NCI-H69 (cell line): ENCODE measurements at places on chromosomes 1 and 21.

- DNase-seq: no peak
Measured at GRCh38 chr1:218686258-218686657, 341.1 kb downstream of the TGFB2 start.

GRCh38 chr1:24091971-24092482 lies 19.9 kb downstream of the MYOM3 start:
- no peak for DNase-seq

DNA sequence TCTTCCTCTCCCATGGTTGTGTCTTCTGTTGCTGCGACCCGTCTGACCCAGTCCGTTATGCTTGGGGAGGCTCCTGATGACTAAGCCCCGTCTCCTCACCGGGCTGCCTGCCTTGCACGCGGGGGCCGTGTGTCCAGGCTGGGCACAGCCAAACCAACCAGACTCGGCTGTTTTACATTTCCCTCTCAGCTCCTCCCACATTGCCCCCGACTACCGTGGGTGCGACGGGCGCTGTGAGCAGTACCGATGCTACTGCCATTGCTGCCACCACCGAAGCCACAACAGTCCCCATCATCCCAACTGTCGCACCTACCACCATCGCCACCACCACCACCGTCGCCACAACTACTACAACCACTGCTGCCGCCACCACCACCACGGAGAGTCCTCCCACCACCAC lies 46.0 kb upstream of the CNTN2 start:
- DNase-seq: no peak

- DNase-seq: peak; percentile 64
Measured at GRCh38 chr1:180157108-180157507, 2.4 kb downstream of the QSOX1 start.

GRCh38 chr21:41280115-41280919 lies 36.3 kb upstream of the FAM3B start:
- no peak for DNase-seq

- peak; percentile 84 for DNase-seq
Measured at GRCh38 chr1:110616587-110616986, 10.4 kb upstream of the KCNA2 start.

DNA sequence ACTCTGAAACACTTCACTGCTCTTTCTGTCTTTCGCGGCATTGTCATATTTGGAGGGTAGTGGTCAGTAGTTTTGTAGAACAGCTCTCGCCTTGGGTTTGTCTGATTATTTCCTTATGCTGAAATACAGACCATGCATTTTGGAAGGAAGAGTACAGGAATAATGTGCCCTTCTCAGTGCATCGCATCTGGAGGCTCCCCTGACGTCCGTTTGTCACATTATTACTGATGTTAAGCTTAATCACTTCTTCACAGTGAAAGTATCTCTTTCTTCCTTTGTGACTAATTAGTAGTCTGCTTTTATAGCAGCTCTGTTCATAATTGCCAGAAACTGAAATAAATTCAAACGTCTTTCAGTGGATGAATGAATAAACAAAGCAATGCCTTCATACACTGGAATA lies 85.7 kb upstream of the CXADR start:
- DNase-seq: no peak

DNA sequence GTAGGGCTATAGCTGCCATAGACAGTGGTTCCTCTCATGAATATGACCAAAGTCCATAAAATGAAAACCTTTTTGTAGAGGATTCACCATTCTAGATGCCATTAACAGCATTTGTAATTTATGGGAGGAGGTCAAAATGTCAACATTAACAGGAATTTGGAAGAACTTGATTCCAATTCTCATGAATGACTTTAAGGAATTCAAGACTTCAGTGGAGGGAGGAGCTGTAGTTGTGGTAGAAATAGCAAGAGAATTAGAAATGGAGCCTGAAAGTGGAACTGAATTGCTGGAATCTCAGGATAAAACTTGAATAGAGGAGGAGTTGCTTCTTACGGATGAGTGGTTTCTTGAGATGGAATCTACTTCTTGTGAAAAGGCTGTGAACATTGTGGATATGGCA lies 65.4 kb upstream of the ESRRG start:
- no peak for DNase-seq

DNA sequence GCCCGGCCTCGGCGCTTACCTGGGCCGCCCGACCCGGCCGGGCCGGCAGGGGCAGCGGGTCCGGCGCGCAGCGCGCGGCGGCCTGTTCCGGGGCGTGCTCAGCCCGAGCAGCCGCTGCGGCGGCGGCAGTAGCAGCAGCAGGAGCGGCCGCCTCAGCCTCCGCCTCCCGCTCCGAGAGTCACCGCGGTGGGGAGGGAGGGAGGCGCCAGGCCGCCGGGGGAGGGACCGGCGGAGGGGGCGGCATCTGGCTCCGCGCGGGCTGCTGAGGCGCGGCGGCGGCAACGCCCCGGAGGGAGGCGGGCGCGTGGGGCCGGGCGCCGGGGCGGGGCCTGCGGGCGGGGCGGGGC lies at the start of gene CTNNBIP1:
Gene CTNNBIP1, minus strand, starts transcription at position 194 of the 347 bp plus-strand sequence. CDS start 38,205 bp downstream, outside the sequence.
- no peak for DNase-seq

DNA sequence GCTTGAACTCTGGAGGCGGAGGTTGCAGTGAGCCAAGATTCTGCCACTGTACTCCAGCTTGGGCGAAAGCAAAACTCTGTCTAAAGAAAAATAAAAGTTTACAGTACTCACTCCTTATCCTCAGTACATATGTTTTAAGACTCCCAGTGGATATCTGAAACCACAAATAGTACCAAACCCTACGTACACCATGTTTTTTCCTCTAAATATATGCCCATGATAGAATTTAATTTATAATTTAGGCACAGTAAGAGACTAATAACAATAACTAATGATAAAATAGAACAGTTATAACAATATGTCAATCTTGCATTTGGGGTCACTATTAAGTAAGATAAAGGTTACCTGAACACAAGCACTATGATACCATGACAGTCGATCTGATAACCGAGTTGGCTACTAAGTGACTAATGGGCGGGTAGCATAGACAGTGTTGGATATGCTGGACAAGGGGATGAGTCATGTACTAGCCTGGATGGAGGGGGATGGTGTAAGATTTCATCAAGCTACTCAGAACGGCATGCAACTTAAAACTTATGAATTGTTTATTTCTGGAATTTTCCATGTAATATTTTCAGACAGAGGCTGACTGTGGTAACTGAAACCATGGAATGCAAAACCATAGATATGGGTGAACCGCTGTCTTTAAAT lies 43.7 kb downstream of the ST7L start:
- no peak for DNase-seq

DNA sequence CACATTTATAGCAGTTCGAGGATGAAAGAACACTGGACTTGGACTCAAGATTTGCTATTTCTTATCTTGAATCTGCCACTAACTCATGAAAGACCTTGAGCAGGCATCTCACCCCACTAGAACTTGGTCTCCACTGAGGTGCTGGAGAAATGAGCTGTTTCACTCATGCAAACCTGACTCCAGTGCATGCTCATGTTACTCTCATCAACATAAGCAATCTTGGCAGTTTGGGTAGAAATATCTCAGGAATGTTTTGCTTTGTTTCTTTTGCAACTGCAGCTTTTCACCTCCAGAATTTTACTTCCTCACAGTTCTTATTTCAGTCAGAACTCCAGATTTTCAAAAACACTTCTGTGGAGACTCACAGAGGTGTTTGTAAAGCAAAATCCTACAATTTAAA lies 46.2 kb upstream of the DAB1 start:
- DNase-seq: no peak

- peak; percentile 21 for DNase-seq
Measured at GRCh38 chr1:25099343-25099951, 132.9 kb downstream of the SYF2 start.

DNA sequence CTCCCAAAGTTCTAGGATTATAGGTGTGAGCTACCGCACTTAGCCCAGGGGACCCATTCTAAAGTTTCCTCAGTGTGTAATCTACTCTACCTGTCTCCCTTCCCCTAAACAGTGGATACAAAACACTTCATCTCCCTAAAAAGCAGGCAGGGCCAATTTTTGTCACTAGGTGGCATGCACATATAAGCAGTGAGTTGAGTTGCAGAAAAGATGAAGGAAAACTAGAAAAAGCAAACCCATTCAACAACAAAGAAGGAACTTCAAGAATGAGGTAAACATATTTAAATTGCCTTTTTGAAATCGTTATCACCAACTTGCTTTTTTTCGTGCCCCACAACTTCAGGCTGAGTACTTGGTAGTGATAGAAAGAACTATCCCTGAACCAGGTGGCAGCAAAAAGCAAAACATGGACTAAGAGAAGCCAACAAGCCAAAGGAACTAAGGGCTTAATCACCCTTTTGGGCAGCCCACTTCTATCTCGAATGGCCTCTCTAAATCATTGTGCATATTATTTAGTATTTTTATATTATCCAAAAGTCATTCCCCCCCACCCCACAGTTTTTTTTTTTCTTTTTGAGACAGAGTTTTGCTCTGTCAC lies 19.7 kb upstream of the ALDH9A1 start:
- peak; percentile 68 for DNase-seq

DNA sequence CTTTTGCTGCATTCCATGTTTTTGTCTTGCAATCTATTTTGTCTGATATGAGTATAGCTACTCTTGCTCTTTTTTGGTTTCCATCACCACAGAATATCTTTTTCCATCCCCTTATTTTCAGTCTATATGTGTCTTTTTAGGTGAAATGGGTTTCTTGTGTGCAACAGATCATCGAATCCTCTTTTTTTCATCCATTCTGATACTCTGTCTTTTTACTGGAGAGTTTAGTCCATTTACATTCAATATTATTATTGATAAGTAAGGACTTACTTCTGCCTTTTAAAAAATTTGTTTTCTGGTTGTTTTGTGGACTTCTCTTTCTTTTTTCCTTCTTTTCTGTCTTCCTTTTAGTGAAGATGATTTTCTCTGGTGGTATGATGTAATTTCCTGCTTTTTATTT lies 64.6 kb upstream of the CD55 start:
- DNase-seq: no peak

DNA sequence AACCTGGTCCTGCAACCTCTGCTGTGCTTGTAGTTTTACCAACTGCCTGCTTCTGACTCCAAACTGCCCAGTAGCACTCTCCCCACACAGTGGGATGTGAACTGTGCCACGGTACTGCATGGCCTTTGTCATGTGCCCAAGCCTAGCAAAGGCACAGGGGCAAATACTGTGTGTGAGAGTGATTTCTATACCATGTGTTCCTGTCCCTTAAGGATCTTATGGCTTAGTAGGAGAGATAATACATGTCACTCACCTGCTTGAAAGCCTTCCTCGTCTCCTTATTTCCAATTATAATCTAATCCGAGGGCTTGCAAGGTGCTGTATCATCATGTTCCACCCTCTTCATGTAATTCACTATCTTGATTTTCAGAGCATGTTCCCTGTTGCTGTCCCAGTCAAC lies 51.3 kb downstream of the UBE4B start:
- DNase-seq: no peak

DNA sequence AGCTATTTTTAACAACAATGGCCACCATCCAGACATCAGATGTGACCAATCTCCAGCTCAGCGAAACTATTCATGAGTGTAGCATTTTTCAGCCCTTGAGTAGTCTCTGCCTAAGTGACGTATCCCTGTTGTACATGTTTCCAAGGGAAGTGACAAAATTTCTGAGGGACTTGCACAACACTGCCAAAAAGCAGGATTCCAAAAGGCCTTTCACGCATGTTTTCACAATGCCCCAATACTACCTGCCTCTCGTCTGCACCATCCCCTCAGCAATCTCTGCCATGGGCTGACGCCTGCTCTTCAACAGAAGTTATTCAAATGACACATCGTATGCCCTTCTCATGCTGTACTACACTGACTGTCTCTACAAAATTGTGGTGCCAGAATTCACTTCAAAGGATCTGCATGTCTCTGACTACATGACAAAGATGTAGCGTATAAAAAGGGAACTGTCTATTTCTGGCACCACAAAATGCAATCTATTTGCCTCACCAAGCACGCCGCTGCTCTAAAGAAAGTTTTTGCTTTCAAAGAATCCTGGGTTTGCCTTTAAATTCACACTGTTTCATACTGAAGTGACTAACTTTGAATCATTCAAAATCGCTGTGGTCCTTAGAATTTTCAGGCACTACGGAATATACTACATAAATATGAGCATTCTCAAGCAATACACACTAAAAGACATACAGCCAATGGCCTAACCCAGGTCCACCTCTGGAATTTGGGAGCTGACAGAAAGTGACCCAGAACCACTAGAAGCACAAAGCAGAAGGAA lies 32.9 kb downstream of the JAK1 start:
- DNase-seq: no peak

DNA sequence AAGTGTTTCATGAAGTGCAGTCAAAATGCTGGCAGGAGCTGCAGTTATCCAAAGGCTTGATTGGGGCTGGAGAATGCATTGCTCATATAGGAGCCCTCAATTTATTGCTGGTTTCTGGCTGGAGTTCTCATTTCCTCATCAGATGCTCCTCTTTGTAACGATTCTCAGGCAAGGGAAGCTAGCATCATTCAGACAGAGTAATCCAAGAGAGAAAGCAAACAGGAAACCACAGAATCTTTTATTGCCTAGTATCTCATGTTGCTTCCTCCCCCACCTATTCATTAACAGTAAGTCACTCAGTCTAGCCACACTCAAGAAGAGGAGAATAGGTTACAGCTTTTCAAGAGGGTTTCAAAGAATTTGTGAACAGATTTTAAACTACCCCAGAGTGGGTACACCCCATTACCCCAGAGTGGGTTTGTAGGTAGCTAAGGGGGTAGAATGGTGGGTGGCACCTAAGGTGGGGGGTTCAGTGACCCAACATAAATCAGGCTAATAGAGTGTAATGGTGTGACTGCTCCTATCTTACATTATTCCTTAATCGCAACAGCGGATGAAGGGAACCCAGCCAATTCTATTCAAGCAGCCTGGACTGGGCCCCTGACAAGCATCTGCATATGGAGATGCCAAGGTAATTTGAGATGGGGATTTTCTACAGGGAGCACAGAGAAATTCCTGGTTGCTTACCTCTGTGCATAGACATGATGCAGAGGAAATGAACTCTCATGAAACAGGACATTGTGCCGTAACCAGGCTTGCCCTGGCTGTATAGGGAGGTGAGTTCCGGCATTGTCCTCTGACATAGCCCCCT lies 67.1 kb downstream of the KCNJ15 start:
- DNase-seq: peak; percentile 51

DNA sequence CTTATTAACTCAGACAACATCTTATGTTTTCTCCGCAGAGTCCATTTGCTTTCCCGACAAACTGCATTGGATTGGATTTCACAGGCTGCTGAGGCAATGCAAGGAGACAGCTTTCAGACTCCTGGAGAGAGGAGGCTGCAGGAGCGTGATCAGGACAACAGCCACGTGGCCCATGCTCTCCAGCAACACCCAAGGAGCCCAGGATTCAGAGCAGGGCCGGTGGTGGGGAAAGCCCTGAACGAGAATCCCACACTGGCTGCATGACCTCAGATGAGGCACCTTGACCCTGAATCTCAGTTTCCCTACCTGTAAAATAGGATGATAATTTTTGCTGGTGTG lies 78.3 kb upstream of the NFASC start:
- peak; percentile 35 for DNase-seq

DNA sequence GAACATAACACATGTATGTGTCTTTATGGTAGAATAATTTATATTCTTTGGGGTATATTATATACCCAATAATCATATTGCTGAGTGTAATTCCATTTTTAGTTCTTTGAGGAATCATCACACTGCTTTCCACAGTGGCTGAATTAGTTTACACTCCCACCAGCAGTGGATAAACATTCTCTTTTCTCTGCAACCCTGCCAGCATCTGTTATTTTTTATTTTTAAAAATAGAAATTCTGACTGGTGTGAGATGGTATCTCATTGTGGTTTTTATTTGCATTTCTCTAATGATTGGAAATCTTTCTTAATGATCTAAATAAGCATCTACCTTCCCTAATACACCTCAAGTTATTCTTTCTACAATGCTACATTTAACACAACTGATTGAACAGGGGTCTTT lies 346.2 kb upstream of the LYPLAL1 start:
- no peak for DNase-seq

GRCh38 chr21:44480200-44481053 lies 25.1 kb downstream of the LRRC3 start:
- DNase-seq: no peak
